ENCODE measurements at places on chromosomes 5 and 9.

GRCh38 chr9:100277166-100277979 is 75.4 kb downstream of the TEX10 start:
- DNase-seq = no peak

GRCh38 chr9:93456504-93456903 is 3.1 kb upstream of the FAM120AOS start:
- DNase-seq = no peak

GRCh38 chr5:37619353-37619752 is 220.5 kb downstream of the GDNF start:
- no peak for DNase-seq

DNA sequence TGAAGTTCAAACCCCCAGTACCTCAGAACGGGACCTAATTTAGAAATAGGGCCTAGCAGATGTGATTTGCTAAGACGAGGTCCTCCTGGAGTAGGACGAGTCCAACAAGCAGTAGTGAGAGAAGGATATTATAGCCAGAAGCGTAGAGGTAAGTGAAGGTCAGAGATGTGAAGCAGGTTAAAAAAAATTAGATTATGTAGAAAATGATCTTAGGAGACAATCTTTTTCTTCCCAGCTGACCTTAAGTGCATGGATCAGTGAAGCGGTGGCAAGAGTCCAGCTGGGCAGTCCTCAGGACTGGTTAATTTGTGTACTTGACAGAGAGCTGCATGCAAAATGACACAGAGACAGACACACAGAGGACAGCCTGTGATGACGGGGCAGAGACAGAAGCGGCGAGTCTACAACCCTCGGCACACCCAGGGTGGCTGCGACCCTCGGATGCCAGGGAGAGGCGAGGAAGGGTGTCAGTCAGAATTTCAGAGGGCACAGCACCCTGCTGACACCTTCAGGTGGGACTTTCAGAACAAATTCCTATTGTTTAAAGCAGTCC is 131.4 kb upstream of the IRX4 start:
- DNase-seq = no peak

DNA sequence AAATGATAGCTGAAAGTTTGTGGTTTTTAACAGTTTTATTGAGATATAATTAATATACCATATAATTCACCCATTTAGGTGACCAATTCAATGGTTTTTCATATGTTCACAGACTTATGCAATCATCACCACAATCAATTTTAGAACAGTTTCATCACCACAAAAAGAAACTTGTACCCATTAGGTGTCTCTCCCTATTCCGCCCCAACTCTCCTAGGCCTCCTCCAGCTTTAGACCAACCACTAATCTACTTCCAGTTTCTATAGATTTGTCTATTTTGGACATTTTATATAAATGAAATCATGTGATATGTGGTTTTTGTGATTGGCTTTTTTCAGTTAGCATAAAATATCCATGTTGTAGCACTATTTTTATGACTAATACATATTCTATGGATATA is 38.6 kb downstream of the YTHDC2 start:
- no peak for DNase-seq

GRCh38 chr5:64269164-64269563 is 103.5 kb downstream of the RNF180 start:
- no peak for DNase-seq

- no peak for DNase-seq
Measured at GRCh38 chr5:1227667-1228066, 2.5 kb downstream of the SLC6A18 start.

GRCh38 chr5:35405938-35406337 is 175.7 kb upstream of the PRLR start:
- DNase-seq = no peak

- DNase-seq = no peak
Measured at GRCh38 chr5:157029457-157029856, 29.5 kb downstream of the HAVCR1 start.
